Stimulated activated CD4-positive, alpha-beta T cell treated with anti-CD3 and anti-CD28 coated beads, Interleukin-1b, Interleukin-23, amount 100 ng/mL, for 1 hour (primary cell): ENCODE measurements at places on chromosomes 12 and 14.

DNA sequence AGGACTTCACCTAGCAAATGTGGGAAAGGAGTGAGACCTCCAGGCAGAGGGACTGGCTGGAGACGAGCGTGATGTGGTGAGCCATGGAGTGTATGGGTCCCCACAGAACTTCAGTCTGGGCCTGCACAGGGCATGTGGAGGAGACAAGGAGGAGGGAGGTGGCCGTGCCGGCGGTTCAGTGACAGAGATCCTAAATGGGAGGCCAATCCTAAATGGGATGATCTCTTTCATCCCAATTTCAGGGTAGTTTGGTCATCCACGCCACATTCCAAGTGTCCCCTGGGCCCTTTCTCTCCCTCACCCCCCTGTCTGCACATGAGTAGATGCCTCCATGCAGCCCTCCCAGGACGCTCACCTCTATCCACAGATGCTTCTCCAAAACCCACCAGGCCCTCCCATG lies 13.2 kb downstream of the SERPINA5 start:
- DNase-seq, result no peak

- peak; percentile 34 for DNase-seq
Observed at GRCh38 chr12:51827925-51828818, 20.3 kb downstream of the FIGNL2 start.

- no peak for DNase-seq
Observed at GRCh38 chr14:73945159-73945670, 4.7 kb downstream of the FAM161B start.

GRCh38 chr12:52788192-52788875 lies 7.6 kb downstream of the KRT3 start:
- no peak for DNase-seq

GRCh38 chr14:73311708-73312030 lies 74.4 kb downstream of the PAPLN start:
- no peak for DNase-seq

GRCh38 chr14:65880507-65880906 lies 468.0 kb downstream of the FUT8 start:
- DNase-seq, result no peak

DNA sequence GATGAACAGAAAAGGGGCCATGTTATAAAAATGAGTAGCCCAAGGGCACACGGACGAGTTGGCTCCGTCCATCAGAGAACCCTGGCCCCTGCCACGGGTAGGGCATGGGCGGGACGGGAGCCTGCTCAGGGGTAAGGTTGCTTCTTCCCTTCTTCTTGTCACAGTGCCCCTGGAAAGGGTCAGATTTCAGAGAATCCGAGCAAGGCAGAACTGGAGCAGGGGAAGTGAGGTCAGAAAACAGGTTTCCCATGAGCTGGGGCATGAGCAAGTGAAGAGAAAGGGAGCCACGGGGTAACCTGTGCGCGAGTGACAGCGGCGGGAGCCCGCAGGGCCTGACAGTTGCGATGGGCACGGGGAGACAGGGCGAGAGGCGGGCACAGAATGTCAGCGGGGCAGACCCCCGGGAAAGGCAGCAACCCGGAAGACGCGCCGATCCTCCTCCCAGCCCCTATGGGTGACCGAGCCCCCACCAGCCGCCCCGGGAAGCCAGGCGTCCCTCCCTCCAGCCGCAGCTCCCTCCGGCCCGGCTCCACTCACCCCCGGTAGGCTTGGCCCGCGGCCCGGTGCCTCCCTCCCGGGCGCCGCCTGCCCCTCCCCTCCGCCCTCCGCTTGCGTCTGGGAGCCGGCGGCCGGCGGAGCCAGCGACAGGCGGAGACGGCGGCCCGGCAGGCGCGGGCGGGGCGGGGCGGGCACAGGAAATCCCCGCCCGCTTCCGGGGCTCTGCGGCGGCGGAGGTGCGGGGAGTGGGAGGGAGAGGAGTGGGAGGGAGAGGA lies at the start of gene ZNF641:
Gene ZNF641, minus strand, starts transcription at position 671 of the 773 bp plus-strand sequence. CDS start 2,829 bp downstream, outside the sequence.
- peak; percentile 72 for DNase-seq

GRCh38 chr12:110179291-110179690 lies 55.1 kb downstream of the IFT81 start:
- no peak for DNase-seq

GRCh38 chr14:104864267-104865080 lies 594 bp upstream of the CEP170B start:
- DNase-seq, result no peak

DNA sequence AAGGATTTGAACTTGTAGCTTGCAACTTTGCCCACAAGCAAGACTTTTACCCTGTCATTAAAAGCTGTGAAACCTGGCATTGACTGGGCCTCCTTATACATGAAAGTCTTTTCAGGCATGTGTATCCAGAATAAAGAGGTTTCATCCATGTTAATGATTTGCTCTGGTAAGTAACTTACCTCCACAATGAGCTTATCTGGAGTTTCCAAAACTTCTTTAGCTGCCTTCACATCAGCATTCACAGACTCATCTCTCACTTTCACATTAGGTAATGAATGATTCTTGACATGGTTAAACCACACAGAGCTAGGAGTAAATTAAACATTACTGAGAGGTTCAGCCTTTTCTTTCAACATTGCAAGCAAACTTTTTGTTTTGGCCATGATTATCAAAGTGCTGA lies 234.4 kb upstream of the CLEC14A start:
- no peak for DNase-seq

GRCh38 chr12:70962226-70962794 lies 41.8 kb upstream of the PTPRR start:
- DNase-seq, result no peak

GRCh38 chr14:49940808-49941421 lies 48.0 kb downstream of the ARF6 start:
- DNase-seq, result no peak
